HTR-8/SVneo (cell line): ENCODE measurements at places on chromosomes 12 and 14.

GRCh38 chr14:104747876-104748275, 5.1 kb upstream of the SIVA1 start:
- DNase-seq: no peak

DNA sequence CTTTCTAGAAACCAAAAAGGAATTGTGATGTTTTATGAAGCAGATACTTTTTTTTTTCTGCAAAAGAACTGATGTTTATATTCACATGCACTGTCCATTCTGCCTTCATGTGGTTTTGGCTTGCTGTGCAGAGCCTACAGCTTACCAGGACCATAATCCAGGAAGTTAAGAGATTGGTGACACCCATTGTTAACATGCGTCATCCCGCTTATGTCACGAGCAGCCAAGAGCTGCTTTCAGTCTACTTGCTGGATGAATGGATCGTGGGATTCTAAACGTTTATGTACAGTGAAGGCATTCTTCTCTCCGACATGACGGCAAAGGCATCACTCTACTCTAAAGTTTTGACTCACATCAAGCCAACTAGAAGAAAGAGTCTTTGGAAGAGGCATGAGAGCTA, 76.6 kb downstream of the PAX9 start:
- no peak for DNase-seq

- DNase-seq: no peak
Measured at GRCh38 chr12:100699209-100699608, 95.4 kb upstream of the ANO4 start.

DNA sequence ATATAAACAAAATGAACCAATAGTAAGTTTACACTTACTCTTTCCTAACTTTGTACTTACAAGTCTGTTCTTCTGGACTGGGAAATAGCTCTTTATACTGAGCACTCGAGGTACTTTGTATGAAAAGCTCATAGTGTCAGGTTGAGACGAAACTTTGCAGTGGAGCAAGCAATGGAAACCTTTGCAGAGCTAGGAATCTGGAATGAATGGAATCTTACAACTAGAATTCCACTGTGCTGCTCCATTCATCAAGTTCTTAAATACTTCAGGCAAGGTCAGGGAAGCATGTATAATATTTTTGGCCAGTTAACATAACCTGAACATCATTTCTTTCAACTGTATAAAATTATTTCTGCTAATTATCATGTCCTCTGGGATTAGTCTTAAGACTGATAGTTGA, 1327.5 kb upstream of the FLRT2 start:
- DNase-seq: no peak

- peak; percentile 45 for DNase-seq
Measured at GRCh38 chr14:50961605-50962221, 17.4 kb upstream of the PYGL start.

- peak; percentile 60 for DNase-seq
Measured at GRCh38 chr14:92783813-92784431, 10.2 kb upstream of the GOLGA5 start.

GRCh38 chr12:44627387-44628166, 248.5 kb downstream of the NELL2 start:
- no peak for DNase-seq

DNA sequence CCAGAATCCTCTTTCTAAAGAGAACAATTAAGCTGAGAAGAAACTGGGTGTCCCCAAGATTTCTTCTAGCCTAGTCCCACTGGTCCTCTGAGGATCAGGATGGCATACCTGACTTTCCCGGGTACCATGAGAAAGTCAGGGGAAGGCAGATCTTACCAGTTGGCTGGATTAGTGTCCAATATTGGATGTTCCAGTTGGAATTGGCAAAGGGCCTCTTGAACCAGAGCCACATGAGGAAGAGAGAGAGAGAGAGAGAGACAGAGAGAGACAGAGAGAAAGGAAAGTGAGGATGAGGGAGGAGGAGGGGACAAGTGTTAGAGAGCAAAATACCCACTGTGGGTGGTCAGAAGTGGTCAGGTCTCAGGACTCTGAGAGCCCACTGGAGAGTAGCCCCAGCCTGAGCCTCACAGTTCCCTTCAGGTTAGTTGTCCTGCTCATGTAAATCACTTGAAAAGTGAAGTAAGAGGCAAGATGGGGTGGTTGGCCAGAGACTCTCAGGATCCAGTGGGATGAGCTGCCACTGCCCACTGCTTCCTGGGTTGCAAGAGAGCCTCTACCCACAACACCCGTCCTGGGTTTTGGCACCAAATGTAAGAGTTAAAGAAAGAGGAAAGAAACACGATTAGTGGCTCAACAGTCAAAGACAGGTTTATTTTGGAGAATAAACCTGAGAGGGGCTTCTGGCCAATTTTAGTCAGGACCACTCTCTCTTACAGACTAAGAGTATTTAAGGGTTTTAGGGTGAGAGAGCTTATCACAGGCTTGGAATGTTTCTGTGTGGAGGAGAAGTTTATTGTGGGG, 28.4 kb upstream of the A2M start:
- no peak for DNase-seq

GRCh38 chr14:32192712-32193373, 9.0 kb upstream of the RNU6-7 start:
- no peak for DNase-seq

- no peak for DNase-seq
Measured at GRCh38 chr12:28824849-28825248, 324.2 kb upstream of the FAR2 start.

- no peak for DNase-seq
Measured at GRCh38 chr14:39722547-39723273, 290.5 kb upstream of the FBXO33 start.

GRCh38 chr12:27469176-27469736, 22.7 kb downstream of the SMCO2 start:
- DNase-seq: no peak

DNA sequence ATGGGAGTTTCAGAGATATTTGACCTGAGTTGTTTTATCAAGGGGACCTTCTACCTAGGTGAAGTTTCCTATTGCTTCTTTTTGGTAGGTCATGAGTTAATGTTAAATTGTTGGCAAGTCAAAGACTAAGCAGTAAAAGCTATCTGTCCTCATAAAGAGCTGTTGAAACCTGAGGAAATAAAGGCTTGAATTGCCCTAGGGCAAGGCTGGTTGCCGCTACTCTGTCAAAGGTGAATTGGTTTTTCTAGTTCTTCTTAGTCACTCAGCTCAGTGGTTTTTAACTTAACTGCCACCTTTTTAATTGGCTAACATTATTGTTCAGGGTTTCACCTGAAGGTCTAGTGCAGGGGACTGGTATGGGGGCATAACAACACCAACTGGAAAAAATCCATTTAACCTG, 441.6 kb upstream of the FBXO33 start:
- no peak for DNase-seq

GRCh38 chr12:65867394-65867793, 43.1 kb downstream of the HMGA2 start:
- no peak for DNase-seq

GRCh38 chr14:105118646-105119407, 49.7 kb downstream of the JAG2 start:
- no peak for DNase-seq

DNA sequence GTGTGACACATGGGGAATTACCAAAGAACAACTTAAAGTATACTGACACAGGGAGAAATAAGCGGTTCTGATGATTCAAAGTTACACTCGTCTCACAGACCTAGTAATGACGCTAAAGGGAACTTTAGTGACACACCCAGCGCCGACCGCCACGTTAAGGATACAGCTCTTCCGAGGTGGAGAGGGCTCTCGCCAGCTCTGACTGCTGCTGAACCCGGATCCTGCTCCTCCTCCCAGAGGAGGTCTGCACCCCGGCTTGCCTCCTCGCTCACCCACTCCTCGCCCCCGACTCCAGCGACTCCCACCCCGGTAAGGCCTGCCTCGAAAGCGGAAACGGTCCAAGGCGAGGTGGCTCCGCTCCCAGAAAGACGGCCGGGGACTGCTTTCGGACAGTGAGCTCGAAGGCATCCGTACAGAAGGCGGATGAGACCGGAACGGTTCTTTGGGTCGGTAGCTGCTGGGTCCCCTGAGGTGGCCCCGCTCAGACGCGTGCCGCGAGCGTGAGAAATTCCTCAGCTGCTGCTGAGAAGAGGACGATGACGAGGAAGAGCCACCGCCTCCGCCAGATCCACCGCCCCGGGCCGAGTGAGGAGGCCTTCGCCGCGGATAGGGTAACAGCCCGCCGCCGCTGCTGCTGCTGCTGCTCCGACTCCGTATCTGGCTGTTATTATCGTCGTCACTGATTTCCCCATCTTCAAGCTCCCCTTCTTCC, 643 bp downstream of the ZFC3H1 start:
- DNase-seq: peak; percentile 23

- no peak for DNase-seq
Measured at GRCh38 chr12:114683709-114684097, 272 bp downstream of the TBX3 start.

GRCh38 chr12:25730489-25731349, 177.6 kb upstream of the LMNTD1 start:
- no peak for DNase-seq

DNA sequence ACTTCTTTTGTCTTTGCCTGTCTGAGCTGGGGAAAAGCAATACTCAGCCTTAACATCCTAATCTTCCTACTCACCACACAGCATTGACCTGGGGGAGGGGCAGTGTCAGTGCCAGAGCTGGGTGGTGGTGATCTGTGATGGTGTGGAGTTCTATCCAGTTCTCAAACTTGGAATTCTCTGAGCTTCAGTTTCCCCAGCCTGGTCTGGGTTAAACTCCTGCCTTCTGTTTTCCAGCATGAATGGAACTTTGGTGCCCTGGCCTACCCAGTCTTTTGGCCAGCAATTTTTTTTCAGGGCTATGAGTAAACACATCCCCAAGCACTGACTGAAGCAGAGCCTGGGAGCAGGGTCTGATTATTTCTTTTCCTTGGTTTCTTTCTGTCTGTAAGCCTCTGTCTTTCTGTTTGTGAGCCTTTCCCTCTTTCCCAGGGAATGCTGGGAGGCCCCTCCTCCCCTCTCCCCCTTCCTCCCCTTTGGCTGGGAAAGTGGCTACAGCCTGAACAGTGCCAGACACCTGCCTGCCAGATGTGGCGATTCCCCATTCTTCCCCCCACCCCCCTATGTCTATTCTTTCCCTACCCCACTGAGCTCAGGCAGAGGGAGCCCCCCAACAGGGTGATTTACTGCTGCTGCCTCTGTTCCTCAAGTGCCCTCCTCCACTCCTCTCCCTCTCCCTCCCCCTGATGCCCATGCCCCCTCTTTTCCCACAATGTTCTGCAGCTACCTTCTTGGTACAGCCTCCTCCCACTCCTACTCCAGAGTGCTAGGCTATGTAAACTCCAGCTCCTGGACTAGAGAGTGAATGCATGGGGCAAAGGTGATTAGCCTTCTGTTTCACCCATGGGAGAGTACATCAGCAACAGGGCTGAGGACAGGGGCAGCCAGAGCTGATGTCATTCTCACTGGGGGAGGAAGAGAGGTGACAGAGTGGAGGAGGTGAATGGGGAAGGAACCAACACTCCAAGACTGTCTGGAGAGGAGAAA, 11.1 kb downstream of the GPR84 start:
- DNase-seq: no peak

GRCh38 chr12:131132118-131132892, 178.6 kb downstream of the ADGRD1 start:
- peak; percentile 53 for DNase-seq

DNA sequence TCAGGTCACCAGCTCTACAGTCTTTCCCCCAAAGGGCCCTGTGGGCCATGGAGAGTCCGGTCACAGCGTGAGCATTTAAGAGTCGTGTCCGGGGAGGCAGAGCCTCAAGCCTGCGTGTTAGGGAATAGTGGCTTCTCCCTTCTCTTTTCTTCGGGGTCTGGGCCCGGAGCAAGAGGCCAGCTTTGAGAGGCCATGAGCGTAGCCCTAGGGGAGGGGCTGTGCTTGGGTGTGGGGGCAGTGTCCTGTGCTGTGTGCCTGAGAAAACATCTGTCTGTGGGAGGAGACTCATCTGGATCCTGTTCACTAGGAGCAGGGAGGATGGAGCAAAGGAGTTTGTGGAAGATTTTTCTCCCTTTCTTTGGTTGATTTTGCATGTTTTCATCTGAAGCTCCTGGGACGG, 5.3 kb downstream of the LRP1-AS start:
- DNase-seq: no peak

- peak; percentile 81 for DNase-seq
Measured at GRCh38 chr14:75906680-75907280, 75.0 kb downstream of the TGFB3 start.

GRCh38 chr12:85955127-85955526, 81.0 kb downstream of the NTS start:
- DNase-seq: peak; percentile 13

DNA sequence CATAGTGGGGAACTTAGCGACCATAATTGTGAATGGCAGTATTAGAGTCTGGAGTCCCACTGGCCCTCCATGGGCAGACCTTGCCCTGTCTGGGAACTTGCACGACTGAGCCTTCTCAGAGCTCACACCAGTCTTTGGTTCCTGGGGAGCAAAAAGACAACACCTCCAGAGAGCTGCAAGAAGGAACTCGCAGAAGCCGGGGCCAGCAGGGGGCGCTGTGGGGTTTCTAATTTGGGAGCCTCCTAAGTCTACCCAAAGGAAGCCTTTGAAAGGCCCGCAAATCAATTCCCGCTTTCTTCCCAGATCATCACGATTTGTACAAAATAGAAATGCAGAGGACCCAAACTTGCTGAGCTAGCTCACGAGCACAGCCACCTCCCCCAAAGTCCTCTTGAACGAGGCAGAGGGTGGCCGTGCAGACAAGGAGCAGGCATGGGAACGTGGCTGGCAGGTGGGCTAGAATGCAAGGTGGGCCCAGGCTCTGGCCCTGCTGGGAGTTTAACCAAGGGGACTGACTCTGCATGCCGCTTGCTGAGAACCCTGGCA, 46.3 kb upstream of the FBXO21 start:
- DNase-seq: peak; percentile 51

DNA sequence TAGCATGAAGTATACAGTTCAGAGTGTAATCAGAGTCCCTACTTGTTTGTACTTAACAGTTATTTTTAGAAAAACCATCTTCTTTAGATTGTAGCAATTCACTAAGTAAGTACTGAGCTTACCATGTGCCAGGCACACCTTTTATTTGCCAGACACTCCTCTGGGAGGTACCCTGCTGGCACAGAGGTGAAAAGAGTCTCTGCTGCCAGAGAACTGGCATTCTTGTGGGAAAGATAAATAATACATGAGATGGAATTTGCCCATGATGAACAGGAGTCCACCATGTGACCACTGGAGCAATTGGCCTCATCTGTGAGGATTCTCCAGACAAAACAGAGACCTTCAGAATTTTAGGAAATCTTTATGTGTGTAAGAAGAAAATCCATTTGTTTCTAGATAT, 199.3 kb upstream of the SLC16A7 start:
- no peak for DNase-seq

DNA sequence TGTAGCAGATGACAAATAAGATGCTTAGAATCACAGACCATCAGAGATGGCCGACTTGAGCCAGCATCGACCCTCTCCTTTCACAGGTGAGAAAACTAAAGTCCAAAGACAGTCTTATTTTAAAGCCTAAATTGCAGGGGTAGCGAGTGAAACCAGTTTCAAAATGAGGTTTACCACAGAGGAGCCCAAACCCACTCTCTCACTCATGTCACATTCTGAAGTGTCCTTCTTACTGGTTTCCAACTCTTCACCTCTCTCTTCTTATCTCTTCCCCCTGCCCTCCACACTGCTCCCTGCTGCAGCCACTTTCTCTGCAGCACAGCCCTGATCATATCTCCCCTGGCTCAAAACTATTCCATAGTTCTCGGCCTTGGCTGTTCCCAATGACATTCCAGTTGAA, 57.0 kb upstream of the NID2 start:
- DNase-seq: no peak
